ENCODE measurements at places on chromosomes 11 and 22.

- DNase-seq: peak; percentile 35
These were observed 20.0 kb downstream of the TRMU start for GRCh38 chr22:46355369-46355995.

DNA sequence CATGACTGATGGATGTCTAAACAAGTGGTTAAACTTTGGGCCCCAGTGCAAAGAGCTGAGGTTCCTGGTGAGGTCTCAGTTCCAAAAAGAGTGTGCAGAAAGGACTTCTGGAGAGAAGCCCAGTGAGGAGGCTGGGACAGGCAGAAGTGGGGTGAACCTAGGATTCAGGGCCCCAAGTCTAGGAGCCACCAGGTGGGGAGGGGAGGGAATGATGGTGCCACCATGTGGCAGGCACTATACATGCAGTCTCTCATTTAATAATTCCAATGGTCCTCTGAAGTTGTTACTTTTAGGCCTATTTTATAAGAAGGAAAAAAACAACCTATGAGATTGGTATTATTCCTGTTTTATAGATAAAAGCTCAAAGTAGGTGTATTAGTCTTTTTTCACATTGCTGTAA is 102.0 kb downstream of the INSC start:
- no peak for DNase-seq

- no peak for DNase-seq
These were observed 459.6 kb downstream of the TBC1D22A start for GRCh38 chr22:47221840-47222615.

GRCh38 chr22:41242396-41243117 is 1.8 kb upstream of the CHADL start:
- no peak for DNase-seq

GRCh38 chr11:128262463-128263345 is 324.7 kb downstream of the ETS1 start:
- DNase-seq: no peak

DNA sequence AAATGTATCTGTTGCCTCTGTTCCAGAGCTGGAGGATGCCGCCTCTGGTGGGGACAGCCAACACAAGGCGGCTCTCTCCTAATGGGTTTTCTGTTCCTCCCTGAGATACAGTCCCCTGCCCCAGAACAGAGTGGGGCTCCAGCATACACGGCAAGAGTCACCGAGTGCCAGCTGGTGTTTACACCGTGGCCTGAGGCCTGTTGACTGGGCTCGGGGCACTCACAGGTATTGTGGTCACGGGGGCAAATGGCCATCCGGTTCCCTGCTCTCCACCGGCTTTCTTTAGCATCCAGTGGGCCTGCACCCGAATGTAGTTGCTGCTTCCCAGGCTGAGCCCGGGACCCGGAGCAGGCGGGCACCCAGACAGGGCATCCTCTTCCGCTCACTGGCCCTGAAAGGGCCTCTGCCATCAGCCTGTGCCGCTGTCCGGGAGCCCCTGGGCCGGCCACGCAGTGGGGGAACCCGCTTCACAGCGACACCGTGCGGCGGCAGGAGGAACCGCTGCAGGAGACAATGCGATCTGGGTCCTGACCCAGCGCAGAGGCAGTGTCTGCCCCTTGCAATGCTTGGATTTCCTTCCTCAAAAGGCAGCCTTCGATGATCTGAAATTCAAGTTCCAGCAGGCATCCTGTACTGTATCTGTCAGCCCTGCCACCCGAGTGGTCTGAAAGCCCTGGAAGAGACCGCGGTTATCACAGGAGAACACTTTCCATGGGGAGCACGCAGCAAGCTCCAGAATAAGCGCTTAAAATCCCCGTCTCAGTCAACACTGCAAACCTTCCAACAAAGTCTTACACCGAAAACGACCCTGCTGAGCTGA is 859 bp upstream of the KRTAP5-5 start:
- peak; percentile 55 for DNase-seq

DNA sequence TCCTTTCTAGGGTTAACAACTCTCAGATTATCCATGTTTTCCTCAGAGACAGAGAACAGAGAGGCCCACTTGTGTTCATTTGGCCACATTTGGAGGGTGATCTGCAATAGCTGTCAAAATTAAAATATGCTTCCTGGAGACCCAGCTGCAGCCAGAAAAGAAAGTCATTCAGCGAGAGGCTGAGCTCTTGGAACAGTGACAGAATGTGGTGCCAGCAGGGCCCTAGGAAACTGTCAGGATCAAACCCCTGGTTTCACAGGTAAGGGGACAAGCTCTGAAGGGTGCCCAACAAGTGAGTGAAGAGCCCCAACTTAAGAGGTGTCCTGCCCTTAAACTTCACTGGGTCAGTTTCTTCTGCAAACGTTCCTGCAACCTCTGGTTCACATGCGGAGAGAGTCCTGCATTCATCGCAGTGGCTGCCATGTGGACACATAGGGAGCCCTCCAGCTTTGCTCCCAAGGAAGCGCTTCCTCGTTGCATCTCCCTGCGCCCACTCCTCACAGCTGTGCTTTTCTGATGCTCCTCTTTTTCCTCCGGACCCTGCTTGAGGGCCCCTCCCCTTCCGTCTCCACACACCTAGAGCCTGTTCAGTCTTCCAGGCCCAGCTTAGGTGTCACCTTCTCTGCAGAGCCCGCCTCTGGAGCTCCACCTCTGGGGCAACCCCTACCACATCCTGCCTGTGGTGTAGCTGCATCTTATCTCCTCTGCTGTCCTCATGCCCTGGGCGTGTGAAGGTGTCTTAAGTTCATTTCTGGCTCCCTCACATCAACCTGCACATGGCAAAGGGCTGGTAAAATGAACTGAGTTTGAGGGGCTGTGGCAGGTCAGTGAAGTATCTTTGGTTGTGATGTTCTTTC is 3.9 kb downstream of the UCP3 start:
- DNase-seq: peak; percentile 53

DNA sequence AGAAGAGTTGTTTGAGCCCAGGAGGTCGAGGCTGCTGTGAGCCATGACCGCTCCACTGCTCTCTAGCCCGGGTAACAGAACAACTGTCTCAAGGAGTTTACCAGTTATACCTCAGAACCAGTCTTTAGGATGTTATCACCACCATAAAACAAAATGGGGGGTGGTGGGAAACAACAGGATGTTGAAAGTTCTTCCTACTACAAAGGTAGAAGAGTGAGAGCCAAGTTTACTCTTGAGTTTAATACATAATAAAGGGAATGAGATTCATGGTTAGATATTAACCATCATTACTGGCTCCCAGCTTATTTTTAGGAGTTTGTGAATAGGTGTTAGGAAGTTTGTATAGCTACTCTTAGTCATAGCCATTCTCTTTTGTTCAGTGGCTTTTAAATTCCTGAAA is 78.8 kb upstream of the HORMAD2 start:
- no peak for DNase-seq

DNA sequence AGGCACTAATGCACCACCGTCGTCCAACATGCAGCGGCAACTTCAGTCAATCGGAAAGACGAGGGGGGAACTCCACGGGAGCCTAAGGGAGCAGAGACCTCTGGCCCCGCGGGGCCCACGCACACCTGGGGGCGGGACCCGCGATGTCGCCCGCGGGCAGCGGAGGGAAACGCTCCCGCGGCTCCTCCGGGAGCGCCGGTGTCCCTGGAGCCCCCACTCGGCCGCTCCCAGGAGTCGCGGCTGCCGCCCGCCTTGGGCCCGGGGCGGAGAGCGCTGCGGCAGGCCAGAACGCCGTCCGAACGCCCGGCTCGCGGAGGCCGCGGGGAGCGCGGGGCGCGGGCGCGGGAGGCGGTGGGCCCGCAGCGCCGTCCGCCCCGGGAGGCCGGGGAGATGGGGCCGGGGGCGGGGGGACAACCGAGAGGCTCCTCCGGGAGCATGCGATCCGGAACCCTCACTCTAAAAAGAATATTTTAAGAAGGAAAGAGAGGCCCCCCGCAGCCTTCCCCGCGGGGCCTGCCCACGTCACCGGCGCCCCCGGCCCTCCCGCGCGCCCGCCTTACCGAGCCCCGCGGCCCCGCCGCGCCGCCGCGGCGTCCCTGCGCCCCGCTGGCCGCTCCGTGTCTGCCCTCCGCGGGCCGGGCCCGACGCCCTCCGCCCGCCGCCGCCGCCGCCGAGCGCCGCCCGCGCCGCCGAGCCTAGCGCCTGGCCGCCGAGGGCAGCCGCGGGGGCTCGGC is 86.6 kb upstream of the ARHGAP32 start:
- peak; percentile 5 for DNase-seq

Data from stimulated activated CD4-positive, alpha-beta T cell treated with anti-CD3 and anti-CD28 coated beads, Interleukin-1b, Interleukin-23, amount 100 ng/mL, for 4 hours (primary cell).